ENCODE measurements at places on chromosomes 1 and 21. TPM values are rescaled to one million over a fixed set of nuclear protein-coding genes. Genes with fewer than 3 reads are reported as not detected.

The CASQ1 gene
- total RNA-seq = not detected

The S1PR1 gene
- 0.10 TPM for total RNA-seq

The LIX1L gene
- total RNA-seq = 12.0 TPM

The C1orf21 gene
- 10.0 TPM for total RNA-seq

The KMO gene
- total RNA-seq = 1.0 TPM

The CFAP141 gene
- total RNA-seq = not detected

The KRTAP11-1 gene
- not detected for total RNA-seq

The NEGR1 gene
- total RNA-seq = not detected

The PLPPR4 gene
- not detected for total RNA-seq

The OR2M3 gene
- total RNA-seq = not detected

The AADACL4 gene
- not detected for total RNA-seq

The ZSWIM5 gene
- total RNA-seq = 0.46 TPM

The SELL gene
- 0.24 TPM for total RNA-seq

The AKNAD1 gene
- total RNA-seq = 1.6 TPM

The LEPR gene
- total RNA-seq = 1.8 TPM

The SLC9C2 gene
- not detected for total RNA-seq

The TUFT1 gene
- 9.2 TPM for total RNA-seq

The ZMYND12 gene
- total RNA-seq = 0.41 TPM

The HPDL gene
- total RNA-seq = 3.6 TPM

The ATF6 gene
- total RNA-seq = 14.9 TPM

The FCAMR gene
- not detected for total RNA-seq

The VANGL2 gene
- 0.82 TPM for total RNA-seq

The ENO1 gene
- 2,745 TPM for total RNA-seq

The OR2L3 gene
- total RNA-seq = not detected

The CTBS gene
- 5.7 TPM for total RNA-seq

The TAS1R3 gene
- total RNA-seq = 0.15 TPM

The OR2L2 gene
- not detected for total RNA-seq

The UMODL1 gene
- total RNA-seq = not detected

The MAN1C1 gene
- 0.30 TPM for total RNA-seq

The LINGO4 gene
- not detected for total RNA-seq

The NTRK1 gene
- total RNA-seq = 0.18 TPM

The OVAAL gene
- total RNA-seq = not detected

The UQCRHL gene
- total RNA-seq = 8.9 TPM

The CLEC20A gene
- total RNA-seq = not detected

The ADAM30 gene
- total RNA-seq = not detected

The CAPN8 gene
- 1.6 TPM for total RNA-seq
